Glomerular endothelial cell (primary cell): ENCODE measurements at places on chromosomes 5 and 9.

DNA sequence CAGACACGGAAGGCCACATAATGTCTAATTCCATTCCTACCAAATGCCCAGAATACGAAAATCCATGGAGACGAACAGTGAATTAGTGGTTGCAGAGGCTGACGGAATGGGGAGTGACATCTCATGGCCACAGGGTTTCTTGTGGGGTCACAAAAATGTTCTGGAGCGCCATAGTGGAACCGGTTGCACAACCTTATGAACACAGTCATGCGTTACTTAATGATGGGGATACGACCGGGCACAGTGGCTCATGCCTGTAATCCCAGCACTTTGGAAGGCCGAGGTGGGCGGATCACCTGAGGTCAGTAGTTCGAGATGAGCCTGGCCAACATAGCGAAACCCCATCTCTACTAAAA is 26.0 kb upstream of the TTLL11 start:
- no peak for DNase-seq

DNA sequence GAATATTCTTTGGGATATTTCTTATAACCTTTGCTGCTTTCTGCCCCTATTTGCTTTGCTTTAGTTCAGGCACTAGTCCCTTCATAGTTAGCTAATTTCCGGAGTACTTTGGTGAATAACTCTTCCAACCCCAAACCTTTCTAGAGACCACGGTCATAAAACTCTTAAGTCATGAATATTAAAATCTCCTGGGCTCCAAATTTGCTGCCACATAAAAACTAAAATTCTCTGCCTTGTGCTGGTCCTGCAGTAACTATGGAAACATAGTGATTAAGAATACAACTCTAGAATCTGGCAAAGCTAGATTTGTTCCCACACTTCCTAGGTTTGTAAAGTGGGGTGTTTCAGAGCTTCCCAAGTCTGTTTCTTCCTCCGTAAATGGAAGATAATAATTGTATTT is 10.0 kb upstream of the ACTBL2 start:
- no peak for DNase-seq

DNA sequence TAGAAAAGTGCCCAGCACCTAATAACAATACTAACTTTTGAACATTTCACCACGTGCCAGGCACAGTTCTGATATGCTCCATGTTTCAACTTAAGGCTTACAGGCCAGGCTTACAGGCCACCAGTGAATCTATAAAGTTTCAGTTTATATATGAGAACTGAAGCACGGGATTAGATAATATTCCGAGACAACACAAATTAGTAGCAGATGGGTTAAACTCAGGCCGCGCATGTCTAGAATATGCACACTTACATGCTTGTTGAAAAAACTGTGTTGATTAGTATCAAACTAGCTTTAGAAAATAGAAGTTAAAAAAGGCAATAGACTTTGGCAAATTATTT is 587.9 kb downstream of the MTRR start:
- no peak for DNase-seq

DNA sequence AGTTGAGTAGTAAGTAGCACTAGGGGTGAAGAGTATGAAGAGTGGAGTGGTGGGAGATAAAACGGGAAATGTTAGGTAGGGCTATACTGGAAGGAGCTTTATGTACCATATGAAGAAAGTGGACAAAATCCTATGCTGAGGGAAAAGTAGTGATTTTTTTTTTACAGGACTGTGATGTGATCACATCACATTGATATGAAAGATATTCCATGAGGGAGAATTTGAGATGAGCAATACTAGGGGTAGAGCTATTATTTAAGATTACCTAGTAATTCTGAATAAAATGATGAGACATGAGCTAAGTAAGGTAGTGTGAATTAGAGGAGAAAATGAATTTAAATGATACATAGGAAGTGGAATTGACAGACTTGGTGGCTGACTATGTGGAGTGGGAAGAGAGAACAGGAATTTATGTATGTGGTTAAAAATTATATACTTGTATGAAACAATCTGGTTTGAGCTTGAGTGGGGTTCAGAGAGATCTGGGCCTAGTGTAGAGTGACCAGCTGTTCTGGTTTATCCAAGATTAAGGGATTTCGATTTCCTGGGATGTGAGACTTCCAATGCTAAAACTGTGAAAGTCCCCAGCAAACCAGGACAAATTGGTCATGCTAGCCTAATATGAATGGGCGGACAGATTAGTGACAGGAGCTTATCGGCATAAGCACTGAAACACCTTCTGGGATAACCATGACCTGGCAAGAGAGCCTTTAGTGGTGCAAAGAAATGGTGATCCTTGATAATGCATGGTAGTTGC is 29.3 kb upstream of the STOM start:
- DNase-seq: no peak

GRCh38 chr5:170622933-170623332 is 119.1 kb downstream of the KCNIP1 start:
- DNase-seq: no peak

DNA sequence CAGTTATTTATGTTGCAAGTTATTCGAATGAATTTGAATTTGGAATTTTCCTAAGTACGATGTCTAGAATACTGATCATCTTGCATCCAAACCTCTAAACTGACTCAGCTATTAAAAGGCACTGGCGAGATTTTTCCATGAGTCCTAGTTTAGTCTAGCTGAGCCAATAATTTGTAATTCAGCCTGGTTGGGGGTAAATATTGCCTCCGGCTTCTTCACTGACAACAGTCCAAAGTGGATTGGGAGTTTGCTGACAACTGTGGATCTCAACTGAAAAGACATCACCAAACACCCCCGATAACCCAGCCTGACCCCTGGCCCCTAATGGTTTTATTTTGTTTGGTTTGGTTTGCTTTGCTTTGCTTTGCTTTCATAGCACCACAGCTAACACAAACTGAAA is 189.8 kb upstream of the DAPK1 start:
- no peak for DNase-seq

GRCh38 chr5:166192696-166193095 is 2098.7 kb upstream of the WWC1 start:
- no peak for DNase-seq

- no peak for DNase-seq
Measured at GRCh38 chr5:180160789-180161188, 48.2 kb downstream of the RASGEF1C start.

GRCh38 chr5:154038261-154038706 is 426 bp downstream of the FAM114A2 start:
- peak; percentile 36 for DNase-seq

GRCh38 chr9:134972140-134972539 is 54.4 kb upstream of the FCN1 start:
- no peak for DNase-seq

- no peak for DNase-seq
Measured at GRCh38 chr5:35815089-35815936, 41.4 kb upstream of the IL7R start.

- DNase-seq: no peak
Measured at GRCh38 chr5:53201746-53202145, 92.2 kb upstream of the MOCS2 start.

GRCh38 chr9:99682870-99683269 is 138.8 kb upstream of the NR4A3 start:
- no peak for DNase-seq

DNA sequence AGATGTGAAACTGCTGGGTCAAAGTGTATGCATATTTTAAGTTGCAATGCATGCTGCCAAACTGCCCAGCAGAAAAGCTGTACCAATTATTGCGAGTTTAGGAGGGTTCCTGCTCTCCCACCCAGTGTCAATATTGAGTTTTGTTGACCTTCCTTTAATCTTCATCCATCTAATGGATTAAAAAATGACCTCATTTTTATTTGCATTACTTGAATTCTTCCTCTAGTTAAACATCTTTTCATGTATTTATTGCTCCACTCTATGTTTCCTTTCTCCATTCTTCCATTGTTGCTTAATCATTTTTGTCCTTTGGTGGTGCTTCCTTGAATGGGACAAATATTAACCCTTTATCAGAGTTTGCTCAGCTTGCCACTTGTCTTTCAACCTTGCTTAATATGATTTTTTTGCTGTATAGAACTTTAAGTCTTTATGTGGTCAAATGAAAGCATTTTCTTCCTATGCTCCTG is 32.4 kb downstream of the TLE1 start:
- no peak for DNase-seq

DNA sequence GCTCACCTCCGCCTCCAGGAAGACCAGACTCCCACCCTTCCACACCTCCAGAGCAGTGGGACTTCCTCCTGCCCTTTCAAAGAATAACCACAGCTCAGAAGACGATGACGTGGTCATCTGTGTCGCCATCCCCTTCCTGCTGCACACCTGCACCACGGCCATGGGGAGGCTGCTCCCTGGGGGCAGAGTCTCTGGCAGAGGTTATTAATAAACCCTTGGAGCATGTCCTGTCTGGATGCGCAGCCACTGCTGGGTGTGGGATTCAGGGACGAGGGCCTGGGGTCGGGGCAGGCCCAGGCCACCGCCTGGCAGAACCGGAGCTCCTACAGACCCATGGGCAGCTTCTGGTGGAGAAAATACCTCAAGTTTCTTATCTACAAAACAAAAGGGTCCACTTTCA is 5.0 kb downstream of the PAEP start:
- no peak for DNase-seq

GRCh38 chr5:68033961-68034571 is 181.5 kb upstream of the PIK3R1 start:
- no peak for DNase-seq

GRCh38 chr5:10352430-10353240 is 860 bp upstream of the MARCHF6 start:
- DNase-seq: no peak

DNA sequence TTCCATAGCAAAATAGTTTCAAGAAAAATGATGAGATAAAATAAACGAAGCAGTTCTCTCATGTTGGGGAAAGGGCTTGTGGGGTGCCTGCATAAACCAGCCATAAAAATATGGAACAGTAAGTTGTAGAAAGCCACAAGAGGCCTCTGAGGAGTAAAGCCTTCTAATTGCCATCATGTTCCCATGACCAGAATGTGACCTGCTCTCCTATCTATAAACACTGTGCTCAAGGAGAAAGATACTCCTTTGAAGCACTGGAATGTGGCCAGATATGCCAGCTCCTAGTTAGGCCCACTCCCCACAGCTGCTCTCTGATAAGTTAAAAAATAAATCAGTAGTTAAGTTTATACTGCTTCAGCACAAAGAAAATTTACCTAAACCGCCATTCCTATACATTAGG is 65.8 kb downstream of the SETX start:
- DNase-seq: no peak

GRCh38 chr9:10613419-10613818 is 617 bp upstream of the PTPRD start:
- DNase-seq: no peak

DNA sequence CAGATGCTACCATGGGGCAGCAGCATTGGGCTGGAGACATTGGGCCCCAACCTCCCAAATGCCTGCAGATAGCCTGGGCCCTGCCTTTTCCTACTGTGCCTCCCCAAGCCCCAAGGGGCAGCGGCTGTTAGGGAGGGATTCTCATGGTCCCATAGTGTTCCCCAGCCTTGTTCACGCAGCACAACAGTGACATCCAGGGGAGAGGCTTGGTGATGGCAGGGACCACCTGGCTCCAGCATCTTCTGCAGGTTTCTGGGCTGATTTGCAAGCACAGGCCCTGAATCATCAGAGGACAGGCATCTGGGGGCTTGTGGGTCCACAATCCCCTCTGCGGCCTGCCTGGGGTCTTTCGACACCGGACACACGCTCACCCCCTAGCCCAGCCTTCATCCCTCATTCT is 354.6 kb downstream of the SLIT3 start:
- DNase-seq: no peak

DNA sequence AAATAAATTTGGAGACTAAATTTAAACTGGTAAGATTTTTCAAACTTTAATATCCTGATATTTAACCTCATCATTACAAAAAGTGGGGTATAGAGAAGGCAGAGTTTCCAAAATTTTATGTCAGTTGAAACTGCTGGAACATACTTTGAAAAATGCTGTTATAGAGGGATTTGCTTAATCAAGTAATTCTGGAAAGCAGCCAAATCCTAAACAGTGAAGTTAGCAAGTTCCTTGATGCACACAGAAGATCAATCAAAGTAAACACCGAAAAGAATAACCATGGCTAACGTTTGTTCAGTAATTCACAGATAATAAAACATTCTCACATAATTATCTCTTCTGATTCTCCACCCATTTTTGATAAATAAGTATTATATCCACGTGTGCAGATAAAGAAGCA is 8.1 kb upstream of the PRR16 start:
- DNase-seq: no peak

GRCh38 chr5:140549237-140550144 is 2.0 kb downstream of the EIF4EBP3 start:
- DNase-seq: no peak

GRCh38 chr5:119395080-119395836 is 39.4 kb downstream of the TNFAIP8 start:
- DNase-seq: no peak
